ENCODE measurements at places on chromosomes 13 and 19.
A peak's percentile ranks its signal among the peaks of the same experiment; 100 is the strongest.

DNA sequence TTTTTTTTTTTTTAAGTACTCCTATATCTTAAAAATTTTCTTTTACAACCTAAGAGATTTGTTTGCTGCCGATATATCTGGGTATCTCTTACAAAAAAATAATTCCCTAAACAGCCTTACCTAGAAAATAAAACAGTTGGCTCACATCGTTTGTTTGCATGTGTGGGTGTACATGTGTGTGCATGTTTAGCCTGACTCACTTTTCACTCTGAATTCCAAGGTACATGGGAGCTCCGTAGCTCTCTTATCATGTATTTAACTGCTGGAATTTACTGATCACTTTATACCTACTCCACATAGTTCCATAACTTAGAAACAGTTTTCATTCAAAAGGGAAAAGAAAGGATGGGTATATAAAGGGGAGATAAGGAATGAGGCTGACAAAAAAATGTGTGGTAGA lies 616.5 kb downstream of the GPC6 start:
- no peak for DNase-seq

- DNase-seq, result no peak
Observed at GRCh38 chr13:102311901-102312300, 89.9 kb downstream of the FGF14 start.

- DNase-seq, result no peak
Observed at GRCh38 chr19:10670182-10670581, 16.0 kb downstream of the ILF3 start.

DNA sequence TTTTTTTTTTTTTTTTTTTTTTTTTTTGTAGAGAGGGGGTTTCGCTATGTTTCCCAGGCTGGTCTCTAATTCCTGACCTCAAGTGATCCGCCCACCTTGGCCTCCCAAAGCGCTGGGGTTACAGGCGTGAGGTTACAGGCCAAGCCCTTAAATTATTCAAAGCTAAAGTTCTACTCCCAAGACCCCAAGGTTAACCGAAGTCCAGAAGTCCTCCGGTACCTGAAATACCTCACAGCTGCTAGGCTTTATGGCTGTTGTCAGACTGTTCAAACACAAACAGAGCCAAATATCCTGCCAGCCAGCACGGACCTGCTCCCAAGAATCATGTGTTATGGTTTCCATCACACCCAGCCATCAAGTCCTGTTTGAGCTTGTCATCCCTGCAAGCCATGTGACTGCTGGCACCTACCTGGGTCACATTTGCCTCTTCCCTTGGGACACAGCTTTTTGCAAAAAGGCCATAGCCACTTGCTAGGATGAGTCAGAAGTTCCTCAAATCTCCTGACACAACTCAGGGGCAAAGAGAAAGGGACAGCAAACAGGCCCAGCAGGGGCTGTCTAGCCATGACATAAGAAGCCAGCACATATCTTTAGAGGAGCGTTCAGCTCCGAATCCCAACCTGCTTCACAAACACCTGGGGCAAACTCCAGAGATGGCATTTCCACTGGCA lies 129.9 kb downstream of the FOXO1 start:
- DNase-seq, result peak; percentile 62

DNA sequence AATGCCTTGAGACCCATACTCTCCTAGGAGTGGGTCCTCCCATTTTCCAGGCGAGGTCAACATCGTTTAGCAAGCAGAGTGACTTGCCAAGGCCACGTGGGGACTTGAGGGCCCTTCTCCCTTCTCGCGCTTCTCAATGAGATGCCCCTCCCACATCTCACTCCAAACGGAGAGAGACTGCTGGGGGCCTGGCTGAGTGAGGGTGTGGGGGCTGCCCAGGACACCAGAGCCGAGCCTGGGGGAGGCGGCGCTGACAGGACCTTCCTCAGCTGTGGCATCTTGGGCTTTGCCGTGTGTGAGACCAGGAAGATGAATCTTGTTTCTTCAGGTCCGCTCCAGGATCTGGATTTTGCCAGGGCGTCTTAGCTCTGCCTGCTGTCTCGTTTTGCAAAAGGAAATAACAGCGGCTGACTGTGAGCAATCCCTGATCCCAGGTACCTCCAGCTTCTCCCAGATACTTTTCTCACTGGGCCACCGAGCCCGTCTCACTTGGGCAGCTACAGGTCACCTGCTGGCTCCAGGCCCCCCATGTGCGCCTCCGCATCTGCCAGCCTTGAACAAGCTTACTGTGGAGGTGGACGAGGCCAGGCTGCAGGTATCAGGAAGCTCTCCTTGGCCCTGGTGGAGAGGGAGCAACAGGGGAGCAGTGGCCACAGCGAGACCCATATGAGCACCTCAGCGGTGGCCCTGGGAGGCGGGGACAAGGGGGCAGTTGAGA lies 6.0 kb downstream of the COX6B2 start:
- DNase-seq, result no peak

- no peak for DNase-seq
Observed at GRCh38 chr13:108439556-108439955, 170.0 kb downstream of the TNFSF13B start.

- no peak for DNase-seq
Observed at GRCh38 chr13:44519642-44520041, 56.5 kb downstream of the TSC22D1 start.

- DNase-seq, result no peak
Observed at GRCh38 chr13:105611424-105611823, 924.0 kb downstream of the EFNB2 start.

DNA sequence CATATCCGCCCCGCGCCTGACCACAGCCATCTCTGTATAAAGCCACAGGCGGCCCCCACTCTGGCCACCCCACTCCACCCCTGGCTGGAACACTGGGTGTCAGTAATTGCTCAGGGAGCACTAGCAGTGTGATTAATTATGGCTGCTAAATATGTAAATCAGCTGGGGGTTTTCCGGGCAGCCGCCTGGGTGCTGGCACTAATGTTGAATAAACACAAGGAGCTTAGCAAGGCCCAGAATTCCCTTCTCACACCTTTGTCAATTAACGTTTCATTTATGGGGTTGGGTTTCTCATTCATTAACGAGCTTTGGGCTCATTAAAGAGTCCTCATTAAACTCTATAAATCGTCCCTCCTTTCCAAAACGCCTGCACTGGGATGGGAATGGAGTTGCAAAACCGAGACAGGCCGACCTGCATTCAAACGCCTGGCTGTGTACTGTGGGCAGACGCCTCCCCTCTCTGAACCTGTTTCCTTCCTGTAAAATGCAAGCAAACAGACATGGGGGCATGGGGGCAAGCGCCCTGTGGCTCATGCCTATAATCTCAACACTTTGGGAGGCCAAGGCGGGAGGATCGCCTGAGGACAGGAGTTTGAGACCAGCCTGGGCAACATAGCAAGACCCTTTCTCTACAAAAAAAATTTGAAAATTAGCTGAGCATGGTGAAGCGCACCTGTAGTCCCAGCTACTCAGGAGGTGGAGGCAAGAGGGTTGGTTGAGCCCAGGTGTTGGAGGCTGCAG lies 17.7 kb upstream of the OLFM2 start:
- no peak for DNase-seq

GRCh38 chr13:40311356-40312101 lies 354.9 kb downstream of the FOXO1 start:
- DNase-seq, result peak; percentile 4

GRCh38 chr13:100212904-100213553 lies 124.1 kb downstream of the PCCA start:
- no peak for DNase-seq

GRCh38 chr13:25682276-25682675 lies 310.5 kb downstream of the ATP8A2 start:
- DNase-seq, result no peak

- no peak for DNase-seq
Observed at GRCh38 chr19:35310811-35311465, 18.0 kb upstream of the CD22 start.

GRCh38 chr13:23743278-23744076 lies 145.7 kb downstream of the MIPEP start:
- DNase-seq, result no peak

GRCh38 chr19:44947041-44947581 lies 1.3 kb downstream of the APOC2 start:
- no peak for DNase-seq

- DNase-seq, result peak; percentile 94
Observed at GRCh38 chr19:37931881-37932655, 25.1 kb downstream of the SIPA1L3 start.
